ENCODE measurements at places on chromosomes 6 and 20. TPM values are rescaled to one million over a fixed set of nuclear protein-coding genes. Genes with fewer than 3 reads are reported as not detected.

- DNase-seq, result peak; percentile 51
Measured at GRCh38 chr20:17808357-17808756, 108.6 kb downstream of the BANF2 start.

AKAP12 gene
- 44.9 TPM for total RNA-seq

DNA sequence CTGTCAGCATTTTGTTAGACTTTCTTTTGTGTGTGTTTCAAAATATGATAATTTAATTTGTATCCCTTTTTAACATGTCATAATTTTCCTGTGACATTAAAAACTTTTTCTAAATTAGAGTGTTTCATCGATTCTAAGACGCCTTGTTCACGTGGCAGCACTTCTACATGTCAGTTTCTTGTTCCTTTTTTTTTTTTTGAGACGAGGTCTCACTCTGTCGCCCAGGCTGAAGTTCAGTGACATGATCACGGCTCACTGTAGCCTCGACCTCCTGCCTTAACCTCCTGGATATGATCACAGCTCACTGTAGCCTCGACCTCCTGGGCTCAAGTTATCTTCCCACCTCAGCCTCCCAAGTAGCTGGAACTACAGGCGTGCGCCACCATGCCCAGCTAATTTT is 27.6 kb upstream of the ADRM1 start:
- no peak for DNase-seq

DNA sequence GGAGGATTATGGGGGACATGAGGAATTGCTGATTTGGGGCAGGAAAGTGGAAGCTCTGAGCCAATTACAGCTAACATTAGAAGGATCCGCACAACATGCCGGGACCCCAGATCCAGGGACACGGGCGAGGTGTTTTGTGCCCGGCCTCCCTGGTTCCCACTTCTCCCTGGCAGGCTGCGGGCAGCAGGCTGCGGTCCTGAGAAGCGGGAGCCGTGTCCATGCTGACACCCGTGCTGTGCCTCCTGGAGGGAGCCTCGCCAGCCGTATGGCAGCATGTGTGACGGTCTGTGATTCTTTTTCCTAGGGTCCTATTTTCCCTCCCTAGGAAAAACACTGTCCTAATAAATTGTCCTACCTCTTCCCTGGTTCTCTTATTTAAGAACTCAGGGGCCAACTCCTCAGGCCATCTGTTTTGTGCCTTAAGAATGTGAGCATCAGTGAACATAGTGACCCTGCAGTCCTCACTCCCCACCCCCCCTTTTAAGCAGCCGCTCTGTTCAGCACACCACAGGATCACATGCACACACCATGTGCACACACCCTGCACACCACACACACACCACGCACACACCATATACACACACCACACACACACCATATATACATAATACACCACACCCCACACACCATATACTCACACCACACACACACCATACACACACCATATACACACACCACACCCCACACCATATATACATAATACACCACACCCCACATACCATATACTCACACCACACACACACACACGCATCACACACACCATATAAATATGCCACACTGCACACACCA is 49.9 kb downstream of the DACT2 start:
- no peak for DNase-seq

LYRM2 gene
- total RNA-seq, result 27.9 TPM

DNA sequence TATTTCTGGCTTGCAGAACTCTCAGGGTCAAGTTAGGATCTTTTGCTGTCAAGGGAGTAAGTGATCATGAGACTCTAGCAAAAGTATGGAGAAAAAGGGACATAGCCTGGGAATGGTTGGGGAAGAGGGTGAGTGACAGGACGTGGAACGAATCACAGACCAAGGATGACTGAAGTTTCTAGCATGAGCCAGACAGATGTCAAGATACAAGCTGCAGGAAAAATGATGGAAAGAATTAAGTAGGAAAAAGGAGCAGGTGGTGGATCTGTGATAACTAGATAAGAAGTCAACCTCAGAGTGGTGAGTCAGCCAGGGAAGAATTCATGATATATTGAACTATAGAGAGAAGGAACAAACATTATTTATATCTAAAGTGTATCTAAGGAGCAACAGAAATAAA is 159.8 kb upstream of the SYNDIG1 start:
- DNase-seq, result no peak
